ENCODE measurements at places on chromosomes 6 and 20.

- peak; percentile 37 for DNase-seq
Observed at GRCh38 chr6:72787391-72788031, 165.6 kb downstream of the KCNQ5 start.

GRCh38 chr20:13865791-13866351, 81.0 kb downstream of the NDUFAF5 start:
- DNase-seq: peak; percentile 13

- peak; percentile 100 for DNase-seq
Observed at GRCh38 chr6:6686748-6687601, 98.5 kb downstream of the LY86 start.

DNA sequence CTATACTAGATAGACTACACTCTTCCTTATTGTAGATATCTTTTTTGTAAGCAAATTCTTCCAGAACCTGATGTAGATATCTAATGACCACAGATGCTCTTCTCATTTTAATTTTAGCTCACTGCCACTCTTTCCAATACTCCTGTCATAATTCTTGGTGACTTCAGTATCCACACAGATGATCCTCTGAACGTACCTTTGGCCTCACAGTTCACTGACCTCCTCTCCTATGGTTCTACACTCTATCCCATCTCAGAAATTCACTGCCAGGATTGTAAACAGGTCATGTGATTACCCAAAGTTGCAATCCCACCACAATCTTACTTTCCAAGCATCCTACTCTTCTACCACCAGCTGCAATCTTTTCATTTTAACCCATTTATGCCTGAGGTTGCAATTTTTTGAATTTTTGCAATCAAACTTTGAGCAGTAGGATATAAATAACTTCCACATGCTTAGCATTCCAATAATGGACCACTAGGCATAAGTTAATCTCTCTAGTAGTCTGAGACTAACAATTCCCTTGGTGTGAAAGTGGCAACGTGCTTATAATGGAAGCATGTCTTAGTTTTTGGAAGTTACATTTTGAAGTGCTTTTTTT, 31.2 kb downstream of the ESF1 start:
- no peak for DNase-seq

GRCh38 chr6:93021235-93021915, 398.0 kb downstream of the EPHA7 start:
- DNase-seq: no peak
